Femur (tissue), 1 donor: ENCODE measurements at places on chromosomes 11 and 22.
A peak's percentile ranks its signal among the peaks of the same experiment; 100 is the strongest.

- no peak for DNase-seq
These were observed 87.7 kb upstream of the OPCML start for GRCh38 chr11:133619973-133620372.

DNA sequence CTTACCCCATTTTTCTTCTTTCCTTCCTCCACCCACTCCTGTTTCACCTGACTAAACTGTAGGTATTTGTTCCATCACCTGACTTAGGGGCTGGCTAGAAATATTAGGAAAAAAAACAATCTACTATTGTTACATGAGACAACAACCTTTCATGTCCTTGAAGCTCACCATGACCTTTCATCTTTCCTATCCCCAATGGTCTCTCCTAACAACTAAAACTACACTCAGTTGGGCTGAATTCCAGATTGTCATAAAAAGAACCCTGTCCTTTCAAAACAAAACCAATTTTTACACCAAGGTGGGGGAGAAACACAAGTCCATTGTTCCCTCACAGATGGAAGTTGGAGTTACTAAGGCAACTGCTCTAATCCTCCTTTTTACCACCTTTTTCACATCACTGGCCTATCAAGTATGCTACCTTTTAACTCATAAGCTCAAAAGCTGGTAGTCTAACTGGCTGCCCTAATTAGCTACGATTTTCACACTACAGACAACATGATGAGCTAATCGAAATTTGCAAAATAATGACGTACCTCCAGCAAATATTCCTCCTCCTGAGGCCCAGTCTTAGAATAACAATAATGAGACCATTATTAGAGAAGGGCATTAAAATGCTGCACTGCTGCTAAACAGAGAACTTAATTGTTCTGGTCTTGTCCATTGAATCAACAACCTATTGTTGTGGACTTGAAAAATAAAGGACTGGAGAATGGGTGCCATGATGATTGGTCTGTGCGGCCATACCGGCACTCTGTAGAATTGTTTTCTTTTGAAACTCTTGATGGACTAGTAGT, 46.5 kb upstream of the SOX6 start:
- no peak for DNase-seq

DNA sequence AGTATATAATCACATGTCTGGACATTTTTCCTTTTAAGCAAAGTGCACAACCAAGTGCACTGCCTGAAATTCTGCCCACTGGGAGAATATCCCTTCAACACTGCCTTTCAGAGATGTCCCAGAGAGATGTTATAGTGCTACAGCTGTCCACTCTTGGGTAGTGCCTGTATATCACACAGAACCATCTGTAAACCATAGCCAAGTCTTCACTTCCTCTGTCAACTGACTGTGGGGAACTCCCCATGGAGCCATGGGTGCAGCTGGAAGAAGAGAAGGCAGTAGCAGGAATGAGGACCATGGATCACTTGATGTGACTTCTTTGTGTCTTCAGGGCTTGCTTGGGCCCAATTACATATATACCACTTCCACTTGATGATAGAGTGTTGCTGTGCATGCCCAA, 44.6 kb upstream of the LIN7C start:
- DNase-seq, result no peak

DNA sequence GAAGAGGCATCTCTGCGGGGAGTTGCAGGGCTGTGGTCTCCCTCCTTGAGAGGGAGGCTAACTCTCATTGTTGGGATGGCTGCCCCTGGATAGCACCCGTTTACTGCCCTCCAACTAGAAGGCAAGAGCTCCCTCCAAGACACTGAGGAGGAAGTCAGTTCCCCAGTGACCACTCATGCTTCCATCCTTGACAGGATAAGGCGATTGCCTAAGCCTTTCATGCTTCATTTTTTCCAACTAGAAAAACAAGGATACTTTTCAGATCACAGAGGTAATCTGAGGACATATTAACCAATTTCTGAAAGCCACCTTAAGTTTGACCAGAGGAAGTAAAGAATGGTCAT, 186.6 kb downstream of the MAML2 start:
- no peak for DNase-seq

DNA sequence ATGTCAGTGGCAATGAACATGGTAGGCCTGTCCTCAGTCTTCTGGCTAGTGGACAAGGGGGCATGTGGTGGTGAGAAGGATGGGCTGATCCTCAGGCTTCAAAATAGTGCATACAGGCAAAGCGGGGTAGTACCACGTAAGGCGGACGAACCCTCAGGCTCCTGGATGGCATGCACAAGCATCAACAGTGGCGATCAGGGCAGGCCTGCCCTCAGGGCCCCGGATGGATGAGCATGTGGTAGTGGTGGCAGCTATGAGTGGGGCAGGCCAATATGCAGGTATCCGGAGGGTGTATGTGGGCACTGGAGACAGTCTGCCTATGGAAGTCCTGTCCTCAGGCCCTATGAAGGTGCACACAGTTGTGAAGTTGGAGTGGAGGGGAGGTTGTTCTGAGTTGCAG, 163.8 kb downstream of the GUCY1A2 start:
- no peak for DNase-seq

- no peak for DNase-seq
These were observed 125.2 kb downstream of the TEAD1 start for GRCh38 chr11:12799334-12799835.

- peak; percentile 61 for DNase-seq
These were observed 10.4 kb upstream of the PPARA start for GRCh38 chr22:46139895-46140350.

- no peak for DNase-seq
These were observed 16.3 kb upstream of the GDPD5 start for GRCh38 chr11:75542088-75542438.

DNA sequence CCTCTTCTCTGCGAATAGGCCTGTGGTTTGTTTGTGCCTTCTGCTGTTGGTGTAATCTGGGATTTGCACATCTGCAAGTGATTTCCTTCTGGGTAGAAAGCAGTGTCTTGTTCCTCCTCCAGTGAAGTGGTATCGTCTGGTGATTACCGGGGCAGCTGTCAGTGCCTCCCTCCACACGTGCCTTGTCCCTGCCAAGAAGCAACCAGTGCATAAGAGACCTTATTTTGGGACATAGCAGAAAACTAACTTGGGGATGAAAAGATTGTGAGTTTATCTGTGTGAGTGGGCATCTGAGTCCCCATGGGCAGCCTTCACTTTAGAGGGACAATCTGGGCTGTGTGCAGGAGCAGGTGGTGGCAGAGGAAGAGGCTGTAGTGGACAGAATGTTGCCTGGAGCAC, 71.5 kb upstream of the SORL1-AS1 start:
- peak; percentile 33 for DNase-seq

DNA sequence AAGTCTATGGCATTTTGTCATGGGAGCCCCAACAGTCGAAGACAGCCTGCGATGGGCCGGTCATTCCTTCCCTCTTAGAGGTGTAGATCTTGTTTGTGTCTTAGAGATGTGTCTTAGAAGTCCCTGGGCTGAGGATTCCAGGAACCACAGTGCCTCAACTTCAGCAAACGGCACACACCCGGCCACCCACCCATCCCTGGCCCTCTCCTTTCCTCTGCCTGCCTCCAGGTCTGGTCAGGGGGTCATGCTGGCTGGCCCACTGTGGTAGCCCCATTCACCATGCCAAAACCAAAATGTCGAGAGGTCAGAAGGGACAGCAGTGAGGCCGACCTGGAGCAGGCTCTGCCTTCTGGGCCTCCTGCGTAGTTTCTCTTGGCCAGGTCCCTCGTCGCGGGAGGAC, 857.9 kb downstream of the TBC1D22A start:
- DNase-seq, result no peak

DNA sequence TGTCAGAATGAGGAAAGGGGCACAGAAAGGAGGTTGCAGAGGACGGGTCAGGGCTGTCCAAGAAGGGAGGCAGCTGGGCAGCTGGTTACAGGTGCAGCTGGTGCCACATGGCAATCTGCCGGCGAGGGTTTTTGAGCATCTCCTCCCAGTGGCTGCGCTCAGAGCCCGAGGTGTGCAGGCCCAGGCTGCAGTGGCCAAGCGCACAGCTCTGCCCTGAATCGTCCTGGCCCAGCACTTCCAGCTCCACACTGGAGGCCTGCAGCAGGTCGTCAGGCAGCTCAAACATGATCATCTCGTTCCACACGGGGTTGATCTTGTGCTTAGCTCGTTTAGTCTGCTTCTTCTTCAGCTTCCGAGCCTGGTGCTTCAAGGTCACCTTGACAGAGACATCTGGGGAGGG, 42.2 kb downstream of the SYT13 start:
- DNase-seq, result no peak

- peak; percentile 90 for DNase-seq
These were observed 19.1 kb upstream of the MYRF start for GRCh38 chr11:61733120-61733978.

- no peak for DNase-seq
These were observed 67.1 kb downstream of the SNX19 start for GRCh38 chr11:130849215-130849568.

DNA sequence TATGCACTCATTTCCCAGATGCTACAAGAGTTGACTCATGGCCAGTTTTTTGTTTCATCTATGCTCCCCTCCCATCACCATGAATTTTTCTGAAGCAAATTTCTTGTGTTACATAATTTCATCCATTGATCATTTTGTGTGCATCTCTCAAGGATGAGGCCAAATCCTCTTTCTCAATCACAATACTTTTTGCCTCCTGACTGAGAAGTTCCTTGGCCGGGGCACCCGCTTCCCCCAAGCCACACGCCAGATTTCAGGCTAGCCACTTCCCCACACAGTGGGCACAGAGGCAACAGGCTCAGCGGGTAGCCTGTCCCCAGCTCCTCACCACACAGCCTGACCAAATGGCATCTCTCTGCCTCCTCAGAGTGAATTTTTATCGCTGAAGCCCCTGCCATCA, 9.8 kb upstream of the DSCAML1 start:
- DNase-seq, result no peak

- DNase-seq, result peak; percentile 81
These were observed 3.6 kb upstream of the MB start for GRCh38 chr22:35620624-35621251.

DNA sequence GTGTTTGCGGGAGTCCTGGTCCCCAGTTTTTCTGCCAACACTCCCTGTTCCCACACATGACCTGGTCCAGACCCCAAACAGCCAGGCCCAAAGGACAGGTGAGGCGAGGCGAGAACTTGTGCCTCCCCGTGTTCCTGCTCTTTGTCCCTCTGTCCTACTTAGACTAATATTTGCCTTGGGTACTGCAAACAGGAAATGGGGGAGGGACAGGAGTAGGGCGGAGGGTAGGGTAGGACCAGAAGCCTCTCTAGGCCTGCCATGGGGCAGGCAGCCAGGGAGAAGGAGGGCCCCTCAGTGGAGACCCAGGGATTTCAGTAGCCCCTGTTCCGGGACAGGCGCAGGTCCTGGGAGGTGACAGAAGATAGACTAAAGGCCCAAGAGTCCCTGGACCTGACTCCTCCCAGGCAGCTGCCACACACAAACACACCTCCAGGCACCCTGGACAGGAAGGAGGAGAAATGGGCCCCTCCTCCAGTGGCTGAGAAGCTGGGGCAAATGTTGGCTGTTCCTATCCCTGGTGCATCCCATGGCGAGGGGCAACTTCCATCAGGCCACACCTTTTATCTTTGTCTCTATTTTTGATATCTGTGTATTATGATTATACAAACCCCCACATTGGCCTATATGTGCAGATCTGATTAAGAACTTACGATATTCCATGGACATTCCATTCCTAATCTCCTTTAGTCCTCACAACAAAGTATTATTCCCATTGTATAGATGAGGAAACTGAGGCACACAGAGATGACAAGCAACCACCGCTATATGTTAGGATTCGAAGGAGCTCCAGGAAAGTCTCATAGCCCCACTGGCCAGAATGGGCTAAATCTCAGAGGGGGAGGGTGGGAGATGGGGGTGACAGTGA, 626 bp upstream of the F2 start:
- DNase-seq, result no peak

DNA sequence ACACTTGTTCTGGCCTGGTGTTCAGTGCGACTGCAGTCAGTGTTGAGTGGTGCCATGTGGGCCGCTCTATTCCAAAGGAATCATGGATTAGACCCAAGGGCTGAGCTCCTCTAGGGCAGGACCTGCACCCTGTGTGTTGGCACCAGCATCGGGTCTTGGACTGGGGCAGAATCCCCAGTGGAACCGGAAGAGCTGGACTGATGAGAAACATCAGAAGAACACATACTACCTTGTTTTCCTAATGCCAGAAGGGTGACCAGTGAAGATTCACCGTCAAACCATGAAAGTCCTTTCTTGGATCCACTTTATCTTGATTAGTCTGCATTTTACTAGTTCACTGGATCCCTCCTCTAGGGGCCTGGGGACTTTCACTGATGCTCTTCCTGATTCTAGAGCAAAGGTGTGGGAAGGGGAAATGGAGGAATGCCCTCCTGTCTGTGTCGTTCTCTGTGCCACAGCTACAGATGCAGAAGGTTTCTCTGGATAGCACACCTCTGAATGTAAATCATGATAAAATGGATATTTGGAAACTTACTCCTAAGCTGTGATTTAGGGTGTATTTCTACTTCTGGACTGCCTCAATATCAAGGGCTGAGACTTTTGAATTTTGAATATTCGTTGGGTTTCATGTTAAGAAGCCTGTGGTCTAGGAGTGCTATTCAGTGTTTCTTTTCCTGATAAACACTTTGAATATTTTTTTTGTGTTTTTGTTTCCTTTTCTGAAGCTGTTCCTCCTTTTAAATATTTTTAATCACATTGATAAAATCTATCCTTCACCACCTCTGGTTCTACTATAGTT, 11.0 kb upstream of the GLB1L3 start:
- DNase-seq, result no peak

GRCh38 chr22:46280063-46280817, 12.4 kb downstream of the TTC38 start:
- DNase-seq, result no peak

DNA sequence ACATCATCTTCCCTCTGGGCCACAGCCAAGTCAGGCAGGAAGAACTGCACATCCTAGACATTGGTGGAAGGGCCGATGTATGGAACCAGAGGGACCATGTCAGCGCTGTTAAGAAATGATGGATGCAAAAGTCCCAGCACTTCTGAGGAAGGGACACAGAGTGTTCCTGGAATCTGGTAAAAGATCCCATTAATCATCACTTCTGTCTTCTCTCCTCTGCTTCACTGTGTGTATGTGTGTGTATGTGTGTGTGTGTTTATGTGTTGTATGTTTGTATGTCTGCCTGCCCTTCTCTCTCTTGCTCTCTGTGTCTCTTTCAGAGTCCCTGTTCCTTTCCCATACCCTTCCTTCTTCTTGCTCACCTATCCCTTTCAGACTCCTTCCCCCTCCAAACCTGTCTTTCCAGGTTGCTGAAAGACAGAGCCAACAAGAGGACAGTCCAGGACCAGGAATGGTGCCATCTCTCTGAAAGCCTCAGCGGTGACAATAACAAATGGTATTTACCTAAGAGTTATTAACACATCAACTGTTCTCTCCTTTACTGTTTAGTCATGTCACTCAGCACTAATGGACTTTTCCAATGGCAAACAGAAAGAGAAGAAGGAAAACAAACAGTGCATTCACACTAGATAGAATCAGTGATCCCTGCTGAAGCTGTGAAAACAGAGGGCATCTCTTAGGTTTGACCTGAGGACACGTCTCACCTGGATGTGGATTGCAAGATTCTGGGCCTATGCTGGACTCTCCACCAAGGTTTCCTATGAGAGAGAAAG, 47.1 kb downstream of the EHF start:
- DNase-seq, result no peak
